Activated naive CD8-positive, alpha-beta T cell treated with anti-CD3 and anti-CD28 coated beads, Interleukin-2, amount 50 U/mL, for 24 hours (primary cell): ENCODE measurements at places on chromosomes 11 and 22.
A peak's percentile ranks its signal among the peaks of the same experiment; 100 is the strongest.

DNA sequence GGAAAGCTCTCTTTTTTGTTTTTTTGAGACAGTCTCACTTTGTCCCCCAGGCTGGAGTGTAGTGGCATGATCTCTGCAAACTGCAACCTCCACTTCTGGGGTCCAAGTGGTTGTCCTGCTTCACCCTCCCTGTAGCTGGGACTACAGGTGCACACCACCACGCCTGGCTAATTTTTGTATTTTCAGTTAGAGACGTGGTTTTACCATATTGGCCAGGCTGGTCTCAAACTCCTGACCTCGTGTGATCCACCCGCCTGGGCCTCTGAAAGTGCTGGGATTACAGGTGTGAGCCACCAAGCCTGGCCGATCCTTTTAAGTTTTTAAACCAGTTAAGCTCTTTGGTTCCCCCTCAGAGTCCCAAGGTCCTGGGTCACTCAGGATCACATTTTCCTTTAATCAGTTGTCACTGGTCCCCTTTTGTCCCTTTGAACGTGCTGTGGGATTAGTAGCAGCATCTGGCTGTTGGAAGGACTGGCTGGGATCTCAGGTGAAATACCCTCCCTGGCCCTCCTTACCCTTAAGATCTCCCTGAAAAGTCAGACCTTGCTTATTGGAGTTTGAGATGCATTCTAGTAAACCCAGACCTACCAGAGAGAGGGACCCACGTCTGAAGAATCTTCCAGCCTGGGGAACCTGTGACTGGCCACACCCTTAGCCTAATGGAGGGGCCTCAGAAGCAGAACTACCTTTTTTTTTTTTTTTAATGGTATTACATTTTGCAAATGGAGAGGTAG is 8.1 kb downstream of the MALAT1 start:
- no peak overlapping the region for H3K4me3 ChIP-seq
- peak; percentile 47 for DNase-seq
- peaks cover 3% of the 10 kb centered on the region for H3K36me3 ChIP-seq
- H3K27me3 ChIP-seq: no peaks in the 10 kb centered on the region
- H3K4me1 ChIP-seq: peaks cover 54% of the 10 kb centered on the region

DNA sequence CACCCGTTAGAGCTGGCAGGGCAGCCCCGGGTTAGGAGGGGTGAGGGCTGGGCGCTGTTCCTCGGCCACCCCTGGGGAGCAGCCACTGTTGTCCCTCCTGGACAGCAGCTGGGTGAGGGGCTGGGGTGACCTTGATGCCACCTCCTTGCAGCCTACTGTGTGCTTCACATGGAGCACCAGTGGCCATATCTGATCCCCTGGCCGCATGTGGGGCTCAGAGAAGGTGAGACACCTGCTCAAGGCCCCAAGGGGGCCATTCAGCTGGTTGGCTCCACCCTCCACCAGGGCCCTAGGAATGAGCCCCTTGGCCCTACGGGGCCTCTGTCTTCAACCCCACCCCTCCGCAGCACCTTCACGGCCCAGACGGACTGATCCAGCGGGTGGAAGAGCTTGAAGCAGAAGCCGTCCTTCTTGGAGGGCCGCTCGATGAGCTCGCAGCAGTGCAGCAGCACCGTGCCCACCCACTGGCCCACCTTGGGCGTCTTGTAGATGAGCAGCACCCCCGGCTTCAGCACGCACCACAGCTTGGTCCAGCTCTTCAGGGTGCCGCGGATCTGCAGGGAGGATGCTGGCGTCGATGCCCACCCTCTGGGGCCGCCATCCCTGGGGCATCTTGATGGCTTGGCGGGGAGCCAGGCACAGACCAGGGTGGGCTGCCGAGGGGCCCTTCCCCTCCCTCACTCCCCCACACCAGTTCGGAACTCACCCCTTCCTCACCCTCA is 44.9 kb downstream of the OSBPL5 start:
- H3K4me1 ChIP-seq: no peaks in the 10 kb centered on the region
- no peak overlapping the region for H3K27ac ChIP-seq
- no peaks in the 10 kb centered on the region for H3K27me3 ChIP-seq
- no peak overlapping the region for H3K4me3 ChIP-seq
- no peak for DNase-seq

DNA sequence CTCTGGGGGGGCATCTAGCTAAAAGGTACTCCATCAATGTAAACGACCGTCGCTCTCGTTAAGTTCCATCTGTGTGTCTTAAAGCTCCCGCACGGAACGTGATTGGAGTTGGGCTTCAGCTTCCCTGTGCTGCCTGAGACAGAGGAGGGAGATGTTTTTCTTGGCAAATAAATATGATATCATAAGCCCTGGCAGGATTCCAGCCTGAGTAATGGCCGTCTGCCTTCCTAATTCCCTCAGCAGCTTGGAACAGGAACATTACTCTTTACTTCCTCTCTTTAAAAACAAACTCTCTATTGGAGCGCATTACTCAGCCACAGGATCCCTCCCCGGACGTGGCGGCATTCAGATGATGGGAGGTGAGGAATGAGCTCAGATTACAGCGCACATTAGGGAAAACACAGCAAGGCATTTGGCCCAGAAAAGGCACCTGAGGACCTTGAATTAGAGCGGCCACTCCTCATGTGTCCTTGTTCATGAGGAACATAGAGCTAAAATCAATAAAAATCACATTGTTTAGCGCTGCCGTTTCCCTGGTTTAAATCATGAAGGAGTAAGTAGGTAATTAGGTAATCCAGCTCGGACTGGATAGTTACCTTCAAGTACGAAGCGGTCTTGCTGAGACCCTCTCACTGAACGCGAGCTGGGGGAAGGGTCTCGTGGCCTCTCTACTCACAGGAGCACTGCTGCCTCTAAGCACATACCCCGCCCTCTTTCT is 230.4 kb downstream of the ST3GAL4 start:
- H3K4me1 ChIP-seq: no peaks in the 10 kb centered on the region
- H3K36me3 ChIP-seq: no peaks in the 10 kb centered on the region
- no peak overlapping the region for H3K4me3 ChIP-seq
- no peaks in the 10 kb centered on the region for H3K27me3 ChIP-seq

DNA sequence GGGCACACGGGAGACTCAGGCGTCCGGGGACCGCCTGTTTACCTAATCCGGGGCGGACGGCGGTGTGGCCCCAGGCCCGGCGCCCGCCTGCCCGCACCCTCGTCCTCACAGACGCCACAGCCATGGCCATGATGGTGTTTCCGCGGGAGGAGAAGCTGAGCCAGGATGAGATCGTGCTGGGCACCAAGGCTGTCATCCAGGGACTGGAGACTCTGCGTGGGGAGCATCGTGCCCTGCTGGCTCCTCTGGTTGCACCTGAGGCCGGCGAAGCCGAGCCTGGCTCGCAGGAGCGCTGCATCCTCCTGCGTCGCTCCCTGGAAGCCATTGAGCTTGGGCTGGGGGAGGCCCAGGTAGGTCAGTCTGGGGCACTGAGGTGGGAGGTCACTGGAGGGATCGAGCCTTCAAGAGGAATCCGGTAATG is 10.0 kb upstream of the RAB1B start:
- H3K36me3 ChIP-seq: peaks cover 19% of the 10 kb centered on the region
- H3K27me3 ChIP-seq: no peaks in the 10 kb centered on the region
- peak overlapping the region; percentile 98 for H3K27ac ChIP-seq
- peak overlapping the region; percentile 92 for H3K4me3 ChIP-seq
- H3K4me1 ChIP-seq: peaks cover 31% of the 10 kb centered on the region

DNA sequence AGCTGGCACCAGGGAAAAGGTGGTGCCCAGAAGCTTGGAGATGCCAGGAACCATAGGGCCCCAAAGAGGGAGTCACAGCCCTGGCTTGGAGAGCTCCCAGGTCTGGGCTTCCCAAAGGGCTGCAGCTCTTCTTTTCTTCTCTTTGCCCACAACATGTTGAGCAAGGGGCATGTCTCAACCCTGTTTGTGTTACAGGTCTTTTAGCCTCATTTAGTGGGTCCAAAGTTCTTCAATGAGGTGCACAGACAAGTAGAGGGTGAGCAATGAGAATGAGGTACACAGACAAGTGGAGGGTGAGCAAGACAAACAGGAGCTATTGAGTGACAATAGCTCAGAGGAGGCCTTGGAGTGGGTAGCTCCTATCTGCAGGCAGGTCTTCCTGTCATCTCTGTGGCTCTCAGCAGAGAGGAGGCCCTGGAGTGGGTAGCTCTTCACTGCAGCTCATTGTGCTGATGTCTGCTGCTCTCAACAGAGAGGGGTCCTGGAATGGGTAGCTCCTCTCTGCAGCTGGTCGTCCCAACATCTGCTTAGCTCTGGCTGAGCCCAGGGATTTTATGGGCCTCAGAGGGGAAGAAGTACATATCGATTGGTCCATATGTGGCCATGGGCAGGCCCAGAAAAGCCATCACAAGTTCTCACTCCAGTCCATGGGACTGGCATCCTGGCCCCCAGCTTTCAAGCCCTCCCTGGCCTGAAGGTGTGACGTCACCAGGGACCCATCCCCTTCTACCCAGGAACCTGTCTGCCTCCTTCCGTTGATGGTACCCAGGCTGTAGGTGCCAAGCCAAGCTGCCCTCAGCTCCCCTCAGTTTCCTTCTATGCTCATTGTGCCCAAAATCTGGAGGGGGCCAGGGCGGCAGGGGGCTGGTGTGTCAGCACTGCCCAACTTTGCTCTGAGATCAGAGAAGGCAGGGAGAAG is 34.9 kb downstream of the WBP2NL start:
- H3K36me3 ChIP-seq: peaks cover 6% of the 10 kb centered on the region
- H3K27me3 ChIP-seq: no peaks in the 10 kb centered on the region
- no peak overlapping the region for H3K4me3 ChIP-seq
- peaks cover 18% of the 10 kb centered on the region for H3K4me1 ChIP-seq
- DNase-seq: no peak

- no peak overlapping the region for H3K4me3 ChIP-seq
- no peaks in the 10 kb centered on the region for H3K4me1 ChIP-seq
- H3K27ac ChIP-seq: no peak overlapping the region
- H3K27me3 ChIP-seq: peaks cover 30% of the 10 kb centered on the region
Measured at GRCh38 chr11:69434471-69434931, 47.0 kb upstream of the LINC01488 start.

DNA sequence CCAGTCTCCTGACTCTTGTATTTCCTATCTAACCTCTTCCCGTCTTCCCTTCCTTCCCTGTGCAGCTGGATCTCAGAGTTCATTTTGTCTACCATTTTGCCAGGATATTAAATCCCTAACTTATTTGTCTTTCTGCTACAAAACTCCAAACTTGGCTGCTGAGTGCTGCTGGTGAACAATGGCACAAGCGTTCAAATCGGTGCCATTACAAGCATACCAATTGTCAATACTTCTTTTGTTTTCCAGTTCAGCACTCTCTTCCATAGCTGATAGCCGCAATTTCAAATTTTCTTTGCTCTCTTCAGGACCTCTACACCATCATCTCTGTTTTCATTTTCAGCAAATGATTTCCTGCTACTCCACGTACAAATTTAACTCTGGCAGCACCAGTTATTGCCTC is 13.4 kb downstream of the IL18 start:
- no peaks in the 10 kb centered on the region for H3K4me1 ChIP-seq
- no peak for DNase-seq
- peaks cover 4% of the 10 kb centered on the region for H3K27me3 ChIP-seq
- H3K36me3 ChIP-seq: no peaks in the 10 kb centered on the region
- H3K27ac ChIP-seq: no peak overlapping the region

GRCh38 chr11:14750911-14751310 is 107.3 kb downstream of the PDE3B start:
- H3K27me3 ChIP-seq: no peaks in the 10 kb centered on the region
- peaks cover 69% of the 10 kb centered on the region for H3K4me1 ChIP-seq
- DNase-seq: no peak
- H3K36me3 ChIP-seq: peaks cover 16% of the 10 kb centered on the region
- H3K4me3 ChIP-seq: no peak overlapping the region

DNA sequence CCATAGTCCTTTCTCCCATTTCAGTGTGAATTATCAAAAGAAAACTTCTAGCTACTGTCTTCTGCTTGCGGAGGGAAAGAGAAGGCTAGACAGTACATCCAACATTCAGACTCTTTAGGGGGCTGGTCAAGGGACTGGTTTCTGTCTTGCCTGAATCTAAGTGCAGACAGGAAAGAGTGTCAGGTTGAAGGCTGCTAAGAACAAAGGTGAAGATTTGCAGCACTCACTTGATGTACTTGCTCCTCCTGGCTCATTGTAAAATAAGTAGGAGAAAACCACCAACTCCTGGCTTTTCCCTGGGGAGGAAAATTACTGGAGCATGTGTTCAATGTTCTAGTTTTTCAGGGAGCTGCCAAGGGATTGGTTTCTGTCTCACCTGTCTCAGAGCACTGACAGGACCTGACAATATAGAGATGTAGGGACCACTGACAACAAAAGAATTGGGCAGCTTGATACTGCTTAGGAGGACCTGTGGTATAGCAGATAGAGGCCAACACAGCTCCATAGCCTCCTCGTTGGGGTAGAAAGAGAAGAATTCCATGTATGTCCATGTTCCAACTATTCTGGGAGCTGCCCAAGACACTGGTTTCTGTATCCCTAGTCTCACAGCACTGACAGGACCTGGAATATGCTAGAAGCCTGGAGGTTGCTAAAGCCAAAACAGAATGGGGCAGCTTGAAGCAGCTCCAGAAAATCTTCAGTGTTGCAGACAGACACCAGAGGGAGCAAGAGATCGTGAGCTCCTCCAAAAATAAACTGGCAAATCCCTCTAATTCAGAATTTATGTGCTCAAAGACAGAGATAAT is 39.7 kb upstream of the MMP12 start:
- H3K4me3 ChIP-seq: no peak overlapping the region
- no peak for DNase-seq
- no peaks in the 10 kb centered on the region for H3K36me3 ChIP-seq
- H3K27ac ChIP-seq: no peak overlapping the region
- H3K27me3 ChIP-seq: peaks cover 3% of the 10 kb centered on the region

- H3K27ac ChIP-seq: no peak overlapping the region
- no peak for DNase-seq
- no peaks in the 10 kb centered on the region for H3K4me1 ChIP-seq
- H3K27me3 ChIP-seq: peaks cover 6% of the 10 kb centered on the region
Measured at GRCh38 chr11:32256466-32256865, 165.6 kb downstream of the RCN1 start.

- peaks cover 66% of the 10 kb centered on the region for H3K4me1 ChIP-seq
- no peak for DNase-seq
- H3K4me3 ChIP-seq: no peak overlapping the region
- no peaks in the 10 kb centered on the region for H3K27me3 ChIP-seq
- H3K36me3 ChIP-seq: peaks cover 4% of the 10 kb centered on the region
Measured at GRCh38 chr11:65552388-65552951, 5.7 kb downstream of the LTBP3 start.

- H3K4me1 ChIP-seq: no peaks in the 10 kb centered on the region
- no peaks in the 10 kb centered on the region for H3K27me3 ChIP-seq
- no peaks in the 10 kb centered on the region for H3K36me3 ChIP-seq
- H3K27ac ChIP-seq: no peak overlapping the region
- H3K4me3 ChIP-seq: no peak overlapping the region
Measured at GRCh38 chr11:133383689-133384088, 148.6 kb downstream of the OPCML start.

DNA sequence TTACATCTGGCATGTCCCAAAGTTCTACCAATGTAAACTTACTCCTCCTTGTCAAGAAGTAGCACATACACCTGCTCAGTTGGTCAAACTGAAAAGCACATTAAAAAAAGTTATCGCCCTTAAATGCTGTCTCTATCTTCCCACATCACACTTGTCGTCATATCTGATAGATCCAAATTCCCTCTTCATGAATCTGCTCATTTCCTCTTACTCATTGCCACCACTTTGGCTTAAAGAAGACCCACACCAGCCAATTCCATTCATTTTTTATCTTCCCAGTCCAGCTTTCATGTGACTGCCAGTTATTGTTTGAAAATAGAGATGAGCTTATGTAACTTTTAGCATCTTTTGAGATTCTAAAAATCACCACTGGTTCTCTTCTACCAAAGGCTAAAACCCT is 305.9 kb upstream of the MTNR1B start:
- no peaks in the 10 kb centered on the region for H3K27me3 ChIP-seq
- H3K27ac ChIP-seq: no peak overlapping the region
- no peaks in the 10 kb centered on the region for H3K4me1 ChIP-seq
- H3K36me3 ChIP-seq: no peaks in the 10 kb centered on the region

GRCh38 chr22:39021552-39022250 is 774 bp downstream of the APOBEC3D start:
- DNase-seq: no peak
- H3K36me3 ChIP-seq: peaks cover 30% of the 10 kb centered on the region
- no peaks in the 10 kb centered on the region for H3K27me3 ChIP-seq
- H3K27ac ChIP-seq: peak overlapping the region; percentile 95
